ENCODE measurements at places on chromosomes 13 and 19. TPM values are rescaled to one million over a fixed set of nuclear protein-coding genes. Genes with fewer than 3 reads are reported as not detected.

The IL4I1 gene
- total RNA-seq, result 80.0 TPM

DNA sequence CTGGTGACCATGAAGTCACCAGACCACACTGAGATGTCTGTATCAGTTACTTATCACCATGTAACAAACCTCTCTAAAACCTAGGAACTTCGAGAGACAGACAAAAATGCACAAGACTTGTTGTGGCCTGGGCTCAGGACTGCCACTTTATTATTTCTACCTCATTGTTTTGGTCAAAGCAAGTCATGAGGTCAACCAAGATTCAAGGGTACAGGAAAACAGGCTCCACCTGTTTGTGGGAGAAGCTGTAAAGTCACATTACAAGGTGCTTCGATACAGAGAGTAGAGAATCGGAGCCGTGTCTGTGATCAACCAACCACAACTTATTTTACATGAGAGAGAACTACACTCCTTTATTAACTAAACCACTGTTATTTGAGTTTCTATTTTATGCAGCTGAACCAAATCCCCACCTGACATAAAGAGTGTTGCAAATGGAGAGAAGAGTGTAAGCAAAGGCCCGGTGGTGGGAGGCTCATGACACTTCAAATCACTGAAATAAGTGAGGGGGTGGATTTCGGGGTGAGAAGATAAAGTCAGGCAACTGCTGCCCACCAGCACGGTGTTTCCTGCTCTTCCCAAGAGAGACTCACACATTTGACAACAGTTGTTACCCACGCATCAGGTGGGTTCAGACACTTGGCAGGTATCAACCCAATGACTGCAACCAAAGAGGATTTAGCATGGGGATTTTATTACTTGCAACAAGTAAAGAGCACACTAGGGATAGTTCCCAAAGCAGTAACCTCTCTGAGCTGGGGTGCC lies 39.0 kb upstream of the IGSF23 start:
- H3K4me3 ChIP-seq, result no peak overlapping the region
- H3K36me3 ChIP-seq, result no peaks in the 10 kb centered on the region
- no peak overlapping the region for H3K27ac ChIP-seq

- no peaks in the 10 kb centered on the region for H3K4me1 ChIP-seq
- no peaks in the 10 kb centered on the region for H3K36me3 ChIP-seq
- no peak for DNase-seq
- H3K4me3 ChIP-seq, result no peak overlapping the region
- H3K27me3 ChIP-seq, result no peaks in the 10 kb centered on the region
Observed at GRCh38 chr13:20258963-20259288, 26.8 kb upstream of the GJB6 start.

GRCh38 chr19:51136851-51137551 lies 5.1 kb upstream of the SIGLEC7 start:
- no peaks in the 10 kb centered on the region for H3K36me3 ChIP-seq
- H3K4me1 ChIP-seq, result no peaks in the 10 kb centered on the region
- no peak overlapping the region for H3K27ac ChIP-seq
- DNase-seq, result no peak
- no peak overlapping the region for H3K4me3 ChIP-seq
- H3K27me3 ChIP-seq, result no peaks in the 10 kb centered on the region

- peak overlapping the region; percentile 17 for H3K27ac ChIP-seq
- peak overlapping the region; percentile 13 for H3K4me3 ChIP-seq
- H3K36me3 ChIP-seq, result no peaks in the 10 kb centered on the region
- DNase-seq, result peak; percentile 40
Observed at GRCh38 chr19:6087074-6087571, 23.2 kb downstream of the RFX2 start.

- no peak overlapping the region for H3K4me3 ChIP-seq
- no peak for DNase-seq
- H3K27me3 ChIP-seq, result no peaks in the 10 kb centered on the region
- peaks cover 19% of the 10 kb centered on the region for H3K4me1 ChIP-seq
Observed at GRCh38 chr13:73767191-73767741, 366.9 kb downstream of the KLF12 start.

DNA sequence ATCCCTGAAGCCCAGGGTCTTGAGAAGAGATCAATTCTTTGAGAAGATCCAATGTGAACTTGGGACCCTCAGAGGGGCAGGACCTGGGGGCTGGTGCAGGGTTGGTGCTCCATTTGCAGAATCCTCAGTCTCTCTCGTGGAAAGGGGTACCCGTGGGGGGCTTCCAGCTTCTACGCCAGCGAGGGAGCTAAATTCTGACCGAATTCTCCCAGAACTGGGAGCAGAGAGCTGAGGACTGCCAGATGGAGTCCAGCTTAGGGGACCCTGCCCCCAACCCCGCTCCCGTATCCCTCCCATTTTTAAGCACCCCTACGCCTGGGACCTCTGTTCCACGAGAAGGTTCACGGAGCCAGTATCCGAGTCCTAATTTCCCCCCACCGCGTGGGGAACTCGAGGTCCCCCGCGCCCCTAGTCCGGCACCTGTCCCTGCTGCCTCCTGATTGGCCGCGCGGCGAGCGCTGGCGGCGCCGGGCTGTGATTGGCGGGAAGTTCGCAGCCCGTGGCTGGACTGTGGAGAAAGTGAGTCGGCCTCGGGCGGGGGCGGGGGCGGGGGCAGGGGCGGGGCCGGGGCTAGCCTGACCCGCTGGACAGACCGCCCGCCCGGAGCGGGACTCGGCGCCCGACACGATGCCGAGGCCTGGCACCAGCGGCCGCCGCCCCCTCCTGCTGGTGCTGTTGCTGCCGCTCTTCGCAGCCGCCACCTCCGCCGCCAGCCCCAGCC lies 4.4 kb upstream of the LTBP4 start:
- no peak overlapping the region for H3K4me3 ChIP-seq
- no peak overlapping the region for H3K27ac ChIP-seq
- H3K36me3 ChIP-seq, result no peaks in the 10 kb centered on the region
- DNase-seq, result no peak

DNA sequence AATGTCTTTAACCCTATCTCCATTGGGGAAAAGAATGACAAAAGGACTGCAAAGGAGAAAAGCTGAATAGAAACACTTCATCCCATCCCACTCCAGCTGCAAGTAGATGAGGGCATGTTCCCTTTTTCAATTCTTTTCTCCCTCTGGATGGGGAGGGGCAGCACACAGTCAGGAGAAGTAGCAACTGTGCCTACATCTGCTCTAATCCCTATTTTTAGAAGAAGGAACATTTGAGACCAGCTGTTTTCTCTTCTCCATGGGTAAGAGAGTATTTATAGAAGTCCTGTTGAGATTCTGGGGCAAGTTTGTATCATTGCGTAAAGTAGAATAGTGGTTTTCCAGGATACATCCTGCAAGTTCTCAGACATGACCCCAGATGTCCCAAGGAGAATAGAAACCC lies 9.3 kb upstream of the GTF3A start:
- DNase-seq, result no peak
- peaks cover 2% of the 10 kb centered on the region for H3K27me3 ChIP-seq
- H3K27ac ChIP-seq, result no peak overlapping the region
- H3K36me3 ChIP-seq, result no peaks in the 10 kb centered on the region
